C1 segment of cervical spinal cord (tissue), 14 donors: ENCODE measurements at places on chromosomes 11 and 22.

DNA sequence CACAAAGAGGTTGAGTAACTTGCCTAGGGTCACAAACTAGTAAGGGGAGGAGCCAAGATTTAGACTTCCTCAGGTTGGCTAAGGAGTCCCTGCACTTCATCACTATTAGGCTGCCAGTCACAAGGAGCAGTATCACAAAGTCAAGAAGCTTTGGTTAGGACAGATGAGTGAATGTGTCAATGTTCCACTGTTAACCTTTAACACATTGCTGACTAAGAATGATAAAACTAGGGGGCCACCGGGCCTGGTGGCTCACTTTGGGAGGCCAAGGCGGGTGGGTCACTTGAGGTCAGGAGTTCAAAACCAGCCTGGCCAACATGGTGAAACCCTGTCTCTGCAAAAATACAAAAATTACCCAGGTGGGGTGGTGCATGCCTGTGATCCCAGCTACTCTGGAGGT is 32.0 kb downstream of the TMEM123 start:
- no peak for DNase-seq

GRCh38 chr22:46051646-46052045 is 74.7 kb upstream of the WNT7B start:
- no peak for DNase-seq

GRCh38 chr11:127866109-127866508 is 721.2 kb downstream of the ETS1 start:
- DNase-seq = no peak

DNA sequence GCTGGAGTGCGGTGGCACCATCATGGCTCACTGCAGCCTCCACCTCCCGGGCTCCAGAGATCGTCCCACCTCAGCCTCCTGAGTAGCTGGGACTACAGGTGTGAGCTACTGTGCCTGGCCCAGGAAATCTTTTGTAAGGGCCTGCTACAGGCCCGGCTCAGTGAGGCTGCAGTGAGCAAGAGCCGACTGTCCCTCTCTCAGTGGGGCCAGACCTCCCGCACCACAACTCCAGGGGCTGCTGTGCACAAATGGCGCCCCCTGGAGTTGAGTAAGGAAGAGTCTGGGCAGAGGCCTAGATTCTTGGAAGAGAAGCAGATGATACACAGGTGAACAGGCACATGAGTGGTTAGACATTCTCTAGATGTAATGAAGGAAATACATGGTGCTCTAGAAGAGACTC is 7.0 kb downstream of the SERHL2 start:
- no peak for DNase-seq

DNA sequence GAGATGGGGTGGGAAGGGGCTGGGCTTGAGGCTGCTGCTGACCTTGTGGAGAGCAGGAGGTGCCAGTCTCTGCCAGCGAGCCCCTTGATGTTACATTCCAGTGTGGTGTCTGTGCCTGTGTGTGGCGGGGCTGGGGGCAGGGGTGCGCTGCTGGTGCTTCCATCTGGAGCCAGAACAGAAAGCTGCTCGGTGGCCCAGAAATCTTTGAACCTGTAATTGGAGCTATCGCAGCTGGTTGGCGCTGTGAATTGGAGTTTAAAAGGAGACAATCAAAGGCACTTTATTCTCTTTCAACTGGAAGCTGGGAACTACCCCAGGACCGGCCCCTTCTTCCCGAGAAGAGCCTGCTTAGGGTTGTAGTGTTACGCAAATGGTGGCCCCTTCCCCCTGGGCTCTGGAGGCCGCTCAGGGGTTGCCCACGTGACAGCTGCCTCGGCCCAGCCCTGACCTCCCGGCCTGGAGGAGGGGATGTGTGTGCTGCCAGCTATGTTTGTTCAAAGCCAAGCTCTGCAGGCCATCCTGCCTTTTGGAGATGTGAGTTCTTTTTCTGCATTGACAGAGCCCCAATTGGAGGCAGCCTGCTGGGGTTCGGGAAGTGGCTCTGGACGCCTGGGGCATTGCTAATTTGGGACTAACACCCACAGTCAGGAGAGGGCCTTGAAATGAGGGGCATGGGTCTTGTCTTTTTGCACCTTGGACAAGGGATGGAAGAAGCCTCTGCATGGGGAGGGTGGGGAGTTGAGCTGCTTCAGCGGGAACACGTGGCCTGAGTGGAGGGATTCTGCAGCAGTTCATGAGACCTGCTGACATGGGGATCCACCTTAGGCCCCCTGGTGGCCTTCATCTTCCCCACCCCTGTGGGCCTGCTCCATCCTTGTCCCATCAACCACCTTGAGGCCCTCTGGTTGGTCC is 14.0 kb upstream of the ARSA start:
- DNase-seq = no peak

DNA sequence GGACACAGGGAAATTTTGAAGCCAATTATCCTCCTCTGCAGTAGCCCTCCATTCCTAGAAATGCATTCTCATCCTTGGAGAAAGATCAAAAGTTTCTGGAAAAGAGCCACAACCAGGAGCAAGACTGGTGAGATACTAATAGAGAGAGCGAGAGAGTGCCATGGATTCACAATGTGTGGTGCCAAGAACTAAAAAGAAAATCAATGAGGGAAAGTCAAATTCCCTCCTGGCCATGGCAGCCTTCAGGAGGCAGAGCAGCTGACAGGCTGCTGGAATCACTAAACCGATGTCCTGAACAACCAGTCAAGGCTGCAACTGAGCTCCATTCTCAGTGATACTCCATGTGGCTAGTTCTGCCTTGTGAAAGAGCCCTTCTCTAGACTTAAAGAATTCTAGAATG is 561.0 kb downstream of the SOX6 start:
- no peak for DNase-seq

DNA sequence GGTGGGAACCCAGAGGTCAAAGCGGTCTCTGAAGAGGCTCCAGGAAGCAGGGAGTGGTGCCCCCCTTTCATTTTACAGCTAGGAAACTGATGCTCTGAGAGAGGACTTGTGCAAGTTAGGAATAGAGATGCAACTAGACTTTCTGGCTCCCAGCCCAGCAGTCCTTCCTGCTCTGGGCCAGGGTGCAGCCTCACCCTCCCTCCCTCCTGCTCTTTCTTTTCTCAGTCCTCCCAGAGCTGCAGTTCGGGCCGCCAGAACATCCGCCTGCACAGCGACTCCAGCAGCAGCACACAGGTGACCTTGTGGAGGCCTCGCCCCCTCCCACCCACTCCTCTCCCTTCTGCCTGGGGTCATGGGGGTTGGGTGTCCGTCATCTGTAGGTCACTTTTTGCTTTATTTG is 51.5 kb downstream of the LHFPL7 start:
- peak; percentile 0 for DNase-seq

DNA sequence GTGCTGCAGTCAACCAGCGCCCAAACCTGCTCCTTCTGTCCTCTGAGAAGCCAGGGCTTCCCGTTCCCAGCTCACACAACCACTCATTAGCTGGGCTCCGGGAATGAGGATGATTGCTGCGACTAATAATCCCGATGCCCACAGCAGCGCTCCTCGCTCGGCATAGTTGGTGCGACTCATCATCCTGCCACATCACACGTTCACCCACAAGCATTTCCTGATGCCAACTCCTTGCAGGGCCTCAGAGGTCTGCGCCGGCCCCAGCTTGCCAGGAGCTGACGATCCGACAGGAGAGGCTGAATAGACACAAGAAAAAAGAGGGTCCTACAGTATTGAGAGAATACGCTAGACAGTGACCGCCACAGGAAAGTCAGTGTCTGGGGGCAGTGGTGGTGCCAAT is 10.6 kb upstream of the CSNK1E start:
- no peak for DNase-seq

DNA sequence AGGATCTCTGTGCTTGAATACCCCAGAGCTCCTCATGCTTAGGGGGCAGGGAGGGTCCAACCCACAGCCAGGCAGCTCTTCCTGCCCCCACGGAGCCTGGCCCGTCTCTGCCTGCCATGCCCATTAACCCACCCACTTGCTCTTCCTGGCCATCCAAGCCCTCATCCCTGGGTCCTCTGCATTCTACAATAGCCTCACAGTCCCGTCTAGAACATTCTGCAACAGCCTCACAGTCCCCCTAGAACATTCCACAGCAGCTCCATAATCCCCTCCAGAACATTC is 15.1 kb downstream of the TSPAN32 start:
- DNase-seq = no peak
